ENCODE measurements at places on chromosomes 7 and 10.

DNA sequence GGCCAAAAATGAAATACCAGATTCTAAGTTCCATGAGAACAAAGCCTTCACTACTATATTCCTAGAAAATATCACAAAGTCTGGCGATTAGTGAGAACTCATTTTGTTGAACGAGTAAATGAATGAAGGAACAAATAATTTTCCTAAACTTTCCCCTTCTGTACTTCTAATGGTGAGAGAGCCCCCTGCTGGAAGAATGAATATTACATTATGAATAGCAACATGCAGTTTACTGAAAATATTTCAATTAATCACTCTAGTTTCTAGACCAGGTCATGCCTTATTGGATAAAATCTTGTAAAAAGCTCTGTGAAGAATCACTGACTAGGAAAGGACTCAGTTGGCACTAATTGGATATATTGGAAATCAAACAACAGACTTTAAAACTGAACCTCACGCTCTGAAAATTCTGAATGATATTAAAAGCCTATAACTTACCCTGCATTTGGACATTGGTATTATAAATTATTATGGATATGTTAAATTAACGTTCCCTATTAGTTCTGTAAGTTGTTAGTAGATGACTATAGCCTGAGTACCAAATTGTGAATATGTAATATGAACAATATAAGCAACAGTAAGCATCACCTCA lies 32.4 kb upstream of the MTPN start:
- DNase-seq, result peak; percentile 15

DNA sequence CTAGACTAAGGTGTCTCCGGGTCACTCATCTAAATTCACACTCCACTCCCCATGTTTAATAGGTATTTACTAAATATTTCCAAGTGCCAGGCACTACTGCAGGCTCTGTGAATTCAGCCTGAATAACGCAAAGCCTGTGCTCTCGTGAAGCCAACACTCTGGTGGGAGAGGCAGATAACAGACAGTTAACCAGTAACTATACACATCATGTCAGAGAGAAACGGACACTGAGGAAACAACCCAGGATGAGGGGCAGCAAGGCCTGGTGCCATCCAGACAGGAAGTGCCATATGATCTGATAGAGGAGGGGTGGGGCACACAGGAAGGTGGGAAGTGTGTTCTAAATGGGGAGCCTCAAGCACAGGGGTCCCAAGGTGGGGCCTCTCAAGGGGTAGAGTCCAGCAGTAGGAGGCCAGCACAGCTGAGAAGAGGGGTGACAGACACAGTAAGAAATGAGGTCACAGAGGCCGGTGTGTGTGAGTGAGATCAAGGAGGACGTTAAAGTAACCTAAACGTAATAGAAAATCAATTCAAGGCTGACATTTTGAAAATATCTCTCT lies 85.3 kb downstream of the LARP4B start:
- no peak for DNase-seq

GRCh38 chr7:104772405-104773345 lies 241.3 kb upstream of the KMT2E start:
- no peak for DNase-seq

DNA sequence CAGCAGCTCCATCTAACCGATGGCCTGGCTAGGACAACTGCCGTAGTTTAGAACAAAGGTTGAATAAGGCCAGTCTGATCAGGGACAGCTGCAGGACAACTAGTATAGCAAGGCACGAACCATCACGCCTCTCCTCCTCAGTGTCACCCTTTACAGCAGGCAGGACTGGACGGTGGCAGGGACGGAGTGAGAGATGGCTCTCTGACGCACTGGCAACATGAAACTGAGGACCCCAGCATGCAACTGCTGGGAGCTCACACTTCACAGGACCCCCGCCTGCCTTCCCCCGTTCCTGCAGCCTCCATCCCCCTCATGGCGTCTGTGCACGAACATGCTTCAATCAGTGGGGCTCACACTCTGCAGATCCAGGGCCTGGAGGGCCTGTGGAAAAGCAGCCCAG lies 53.7 kb downstream of the ZRANB1 start:
- DNase-seq, result no peak

DNA sequence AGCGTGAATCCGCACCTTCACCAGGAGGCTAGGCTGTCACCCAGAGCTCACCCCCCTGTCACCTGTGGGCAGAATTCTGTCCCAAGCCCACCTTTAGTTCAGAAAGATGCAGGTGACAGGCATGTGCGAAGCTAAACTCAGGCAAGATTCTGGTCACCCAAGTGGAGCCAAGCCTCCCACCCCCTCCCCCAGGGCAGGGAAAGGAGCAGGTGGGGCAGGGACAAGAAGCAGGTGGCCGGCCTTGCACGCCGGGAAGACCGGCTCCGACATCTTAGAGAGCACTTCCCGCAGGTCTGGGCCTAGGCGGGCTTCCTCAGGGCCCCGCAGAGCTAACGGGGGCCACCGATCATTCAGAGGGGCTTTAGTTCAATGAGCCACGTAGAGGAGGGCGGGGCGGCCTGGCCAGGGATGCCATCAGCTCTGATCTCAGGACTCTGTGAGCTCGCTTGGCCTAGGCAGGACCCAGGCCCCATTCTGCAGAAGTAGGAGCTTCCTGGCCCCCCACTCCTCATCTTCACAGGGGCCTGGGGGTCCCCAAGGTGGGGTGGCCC lies 19.9 kb downstream of the UNCX start:
- no peak for DNase-seq

DNA sequence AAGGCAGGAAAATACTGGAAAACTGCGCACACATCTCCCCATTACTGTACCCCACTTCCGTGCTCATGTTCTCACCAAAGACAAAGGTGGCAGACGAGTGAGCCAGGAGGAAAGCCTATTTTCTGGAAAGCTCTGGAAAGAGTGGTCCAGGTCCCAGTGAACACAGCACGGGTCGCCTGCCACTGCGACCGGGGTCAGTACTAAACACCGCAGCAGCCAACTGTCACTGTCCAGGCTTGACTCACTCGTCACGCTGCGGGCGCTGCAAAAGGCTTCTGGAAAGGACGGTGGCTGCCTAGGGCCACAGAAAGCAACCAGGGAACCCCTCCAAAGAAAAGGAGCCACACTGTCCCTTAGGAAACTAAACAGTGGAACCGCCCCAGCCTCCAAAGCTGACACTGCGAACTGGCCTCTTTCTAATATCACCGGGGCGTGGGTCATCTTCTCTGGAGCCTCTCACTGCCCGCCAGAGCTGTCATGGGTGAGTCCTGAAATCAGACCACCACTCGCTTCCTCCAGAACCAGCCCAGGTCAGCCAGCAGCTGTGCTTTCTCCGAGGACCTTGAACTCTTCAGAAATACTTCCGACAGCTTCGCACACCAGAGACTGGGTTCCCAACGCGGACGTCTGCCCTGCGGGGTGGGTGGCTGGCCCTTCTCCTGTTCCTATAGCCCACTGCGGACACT lies 4.0 kb downstream of the RADIL start:
- DNase-seq, result no peak

GRCh38 chr10:18759575-18759974 lies 100.3 kb downstream of the ARL5B start:
- no peak for DNase-seq

DNA sequence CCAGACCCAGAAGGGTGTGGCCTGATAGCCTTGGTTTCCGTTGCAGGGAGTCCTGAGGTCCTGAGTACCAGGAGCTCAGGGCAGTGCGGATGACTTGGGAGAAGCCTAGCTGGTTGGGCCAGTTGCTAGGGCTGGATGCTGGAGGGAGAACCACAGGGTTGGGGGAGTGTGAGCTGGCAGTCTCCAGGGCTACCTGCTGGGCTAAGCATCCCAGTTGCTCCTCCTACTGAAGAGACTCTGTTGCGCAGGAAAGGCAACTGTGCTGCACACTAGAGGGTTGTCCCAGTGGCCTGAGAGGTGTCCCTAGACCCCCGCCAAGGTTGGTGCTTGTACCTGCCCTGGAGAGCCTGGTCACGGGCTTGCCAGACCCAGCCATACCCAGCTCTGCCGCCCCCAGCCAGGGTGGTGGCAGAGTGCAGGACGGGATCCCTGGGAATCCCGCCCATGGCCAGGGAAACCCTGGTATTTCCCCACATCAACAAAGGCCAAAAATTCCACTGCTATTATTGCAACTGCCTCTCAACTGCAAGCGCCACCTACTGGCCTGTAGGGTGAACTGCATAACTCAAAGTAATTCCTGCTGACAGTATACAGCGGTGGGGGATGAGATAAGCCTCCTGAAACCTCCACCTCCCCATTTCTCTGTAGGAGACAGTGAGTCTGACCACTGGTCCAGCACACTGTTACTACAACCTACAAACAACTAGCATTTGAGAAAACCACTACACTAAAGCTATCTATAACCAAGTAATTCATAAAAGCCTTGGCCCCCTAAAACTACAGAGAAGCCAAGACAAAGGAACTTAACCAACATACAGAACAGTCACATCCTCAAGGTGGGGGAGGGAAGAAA lies 67.6 kb upstream of the DDC start:
- DNase-seq, result peak; percentile 86

GRCh38 chr7:94996369-94996768 lies 89.0 kb downstream of the PPP1R9A start:
- no peak for DNase-seq

GRCh38 chr10:122267849-122268737 lies 3.0 kb upstream of the BTBD16 start:
- peak; percentile 4 for DNase-seq

DNA sequence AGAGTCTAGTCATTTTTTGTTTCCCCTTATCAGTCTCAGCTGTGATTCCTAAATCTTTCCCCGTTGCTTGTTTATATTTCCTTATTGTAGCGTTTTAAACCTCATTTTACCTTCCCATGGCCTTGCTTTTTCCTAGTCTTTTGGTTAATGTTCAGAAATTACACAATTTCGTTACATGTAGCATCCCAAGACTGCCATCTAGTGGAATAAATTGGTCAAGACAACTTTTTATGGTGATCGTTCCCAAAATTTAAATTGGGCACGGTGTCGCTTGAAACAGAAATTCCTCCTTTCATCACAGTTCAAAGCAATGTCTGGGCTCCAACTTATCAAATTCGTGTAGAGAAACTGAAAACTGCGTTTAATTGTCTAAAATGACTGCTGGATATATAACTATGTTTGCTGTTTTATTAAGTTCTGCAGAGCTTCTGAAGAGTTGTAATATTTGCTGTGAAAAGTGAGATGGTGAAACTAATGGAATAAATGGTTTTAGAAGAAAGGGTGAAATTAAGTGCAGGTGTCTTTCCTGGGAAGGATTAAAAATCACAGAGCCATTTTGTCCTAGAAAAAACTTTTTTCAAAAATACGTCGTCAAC lies 370.2 kb downstream of the PHF14 start:
- DNase-seq, result peak; percentile 38

DNA sequence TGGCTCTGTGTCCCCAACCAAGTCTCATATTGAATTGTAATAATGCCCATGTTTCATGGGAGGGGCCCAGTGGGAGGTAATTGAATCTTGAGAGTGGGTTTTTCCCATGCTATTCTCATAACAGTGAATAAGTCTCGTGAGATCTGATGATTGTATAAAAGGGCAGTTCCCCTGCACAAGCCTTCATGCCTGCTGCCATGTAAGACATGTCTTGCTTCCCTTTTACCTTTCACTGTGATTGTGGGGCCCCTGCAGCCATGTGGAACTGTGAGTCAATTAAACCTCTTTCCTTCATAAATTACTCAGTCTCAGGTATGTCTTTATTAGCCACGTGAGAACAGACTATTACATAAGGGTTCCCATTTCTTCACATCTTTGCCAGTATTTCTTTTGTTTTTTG lies 97.1 kb upstream of the CPXM2 start:
- no peak for DNase-seq

- no peak for DNase-seq
Observed at GRCh38 chr10:132893090-132893489, 49.3 kb downstream of the CFAP46 start.
